Midbrain (tissue), 1 donor: ENCODE measurements at places on chromosomes 7 and 10.

DNA sequence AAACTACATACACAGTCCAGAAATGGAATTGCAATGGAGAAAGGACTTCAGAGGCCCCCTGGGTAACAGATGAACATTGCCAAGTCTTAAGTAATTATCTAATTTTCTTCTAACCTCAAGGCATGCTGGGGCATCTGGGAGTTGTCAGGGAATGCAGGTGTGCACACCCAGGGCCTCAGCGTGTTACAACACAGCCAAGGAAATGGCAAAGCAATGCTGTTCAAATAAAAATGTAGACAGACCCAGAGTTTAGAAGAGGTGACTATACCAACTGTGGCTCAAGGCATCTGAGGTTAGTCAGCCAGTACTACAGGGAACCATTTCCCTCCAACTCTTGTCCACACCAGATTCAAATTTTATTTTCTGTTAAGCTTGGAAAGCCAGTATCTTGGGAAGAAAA, 73.6 kb downstream of the CCDC3 start:
- no peak for DNase-seq

DNA sequence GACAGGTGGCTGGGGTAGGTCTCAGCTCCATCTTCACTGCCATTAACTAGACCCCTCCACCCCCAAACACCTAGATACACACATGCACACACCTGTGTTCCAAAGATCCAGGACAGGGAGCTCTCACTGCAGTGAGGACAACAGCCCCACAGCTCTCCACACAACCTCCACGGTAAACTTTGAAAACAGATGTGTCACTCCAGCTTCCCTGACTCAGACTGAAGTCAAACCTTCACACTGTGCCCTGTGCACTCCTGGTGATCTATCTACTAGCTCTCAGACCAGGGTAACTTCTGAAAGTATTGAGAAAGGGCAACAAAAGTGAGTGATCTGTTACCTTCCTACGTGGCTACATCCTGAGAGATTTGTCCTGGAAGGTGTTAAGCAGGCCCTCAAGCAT, 519.8 kb downstream of the XPNPEP1 start:
- no peak for DNase-seq

DNA sequence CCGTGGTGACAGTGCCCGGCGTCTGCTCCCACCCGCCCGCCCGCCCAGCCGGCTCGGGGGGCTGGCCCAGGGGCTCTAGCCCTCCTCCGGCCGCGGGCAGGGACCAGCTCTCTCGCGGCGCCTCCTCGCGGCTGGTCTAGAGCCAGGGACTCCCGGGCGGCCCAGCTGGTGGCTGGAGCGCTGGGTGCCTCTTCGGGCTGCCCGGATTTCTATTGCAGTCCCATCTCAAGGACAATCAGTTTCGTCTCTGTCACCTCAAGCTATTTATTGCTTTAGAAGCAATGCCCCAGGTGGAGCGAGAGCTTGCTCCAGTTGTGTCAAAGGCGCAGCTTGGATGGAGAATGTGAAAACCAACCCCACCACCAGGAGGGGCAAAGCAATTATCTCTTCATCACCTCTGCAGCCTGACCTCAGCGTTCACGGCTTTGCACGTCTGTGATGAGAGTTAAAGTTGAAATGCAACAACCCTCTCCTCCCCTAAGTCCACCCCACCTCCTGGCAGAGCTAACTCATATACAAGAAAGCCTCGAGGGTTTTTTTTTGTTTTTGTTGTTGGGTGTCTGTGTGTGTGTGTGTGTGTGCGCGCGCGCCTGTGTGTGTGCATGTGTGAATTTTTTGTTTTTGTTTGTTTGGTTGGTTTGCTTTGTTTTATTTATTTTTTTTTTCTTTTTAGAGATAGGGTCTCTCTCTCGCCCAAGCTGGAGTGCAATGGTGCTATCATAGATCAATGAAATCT, at the start of gene ITGA8:
Gene ITGA8, minus strand, starts transcription at position 24 of the 736 bp plus-strand sequence. CDS start 151 bp downstream, outside the sequence.
- no peak for DNase-seq

DNA sequence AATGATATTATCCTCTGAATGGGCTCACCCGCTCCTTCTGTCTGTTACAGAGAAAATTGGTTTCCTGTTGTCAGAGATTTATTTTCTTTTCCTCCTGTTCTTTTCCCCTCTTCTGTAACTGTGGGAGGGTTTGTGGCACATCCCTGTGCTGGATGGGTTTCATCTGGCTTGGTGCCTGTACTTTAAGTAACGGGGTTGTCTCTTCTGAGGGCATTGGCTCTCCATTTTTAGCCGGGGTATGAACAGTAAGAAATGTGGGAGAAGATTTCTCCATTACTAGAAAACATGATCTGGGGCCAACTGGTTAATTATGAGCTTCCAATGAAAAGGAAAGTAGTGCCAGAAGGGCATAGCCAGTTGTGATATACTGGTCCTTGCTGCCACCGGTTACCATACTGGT, 142.6 kb downstream of the SND1 start:
- no peak for DNase-seq
